ENCODE measurements at places on chromosomes 7 and 10.

DNA sequence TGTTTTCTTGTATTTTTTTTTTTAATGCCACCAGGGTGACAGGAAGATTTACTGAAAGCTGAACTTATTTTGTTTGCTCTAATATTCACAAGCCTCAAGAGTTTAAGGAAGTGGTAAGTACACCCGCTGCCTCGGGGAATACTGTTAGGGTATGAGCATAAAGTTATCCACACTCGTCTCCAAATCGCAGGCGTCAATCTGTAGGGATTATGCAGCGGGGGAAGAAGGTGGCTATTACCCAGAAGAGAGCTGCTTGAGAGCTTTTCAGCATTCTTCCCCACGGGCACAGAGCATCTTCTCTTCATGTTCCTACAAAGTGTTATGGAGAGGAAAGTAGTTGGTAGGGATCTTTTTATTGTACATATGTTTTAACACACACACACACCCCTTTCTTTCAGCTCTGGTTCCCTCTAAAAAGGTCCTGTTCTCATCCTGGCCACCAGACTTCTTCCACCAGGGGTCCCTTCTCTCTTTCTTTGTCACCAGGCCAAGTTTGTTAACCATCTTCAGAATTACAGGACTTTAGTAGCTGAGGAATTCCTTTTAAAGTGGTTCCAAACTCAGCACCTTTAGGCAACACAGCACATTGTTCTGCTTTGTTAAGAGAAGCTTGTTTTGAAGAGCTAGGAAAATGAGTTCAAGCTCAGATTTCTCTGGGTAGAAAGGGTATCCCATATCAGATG, 411.6 kb upstream of the GALNT17 start:
- DNase-seq = no peak

DNA sequence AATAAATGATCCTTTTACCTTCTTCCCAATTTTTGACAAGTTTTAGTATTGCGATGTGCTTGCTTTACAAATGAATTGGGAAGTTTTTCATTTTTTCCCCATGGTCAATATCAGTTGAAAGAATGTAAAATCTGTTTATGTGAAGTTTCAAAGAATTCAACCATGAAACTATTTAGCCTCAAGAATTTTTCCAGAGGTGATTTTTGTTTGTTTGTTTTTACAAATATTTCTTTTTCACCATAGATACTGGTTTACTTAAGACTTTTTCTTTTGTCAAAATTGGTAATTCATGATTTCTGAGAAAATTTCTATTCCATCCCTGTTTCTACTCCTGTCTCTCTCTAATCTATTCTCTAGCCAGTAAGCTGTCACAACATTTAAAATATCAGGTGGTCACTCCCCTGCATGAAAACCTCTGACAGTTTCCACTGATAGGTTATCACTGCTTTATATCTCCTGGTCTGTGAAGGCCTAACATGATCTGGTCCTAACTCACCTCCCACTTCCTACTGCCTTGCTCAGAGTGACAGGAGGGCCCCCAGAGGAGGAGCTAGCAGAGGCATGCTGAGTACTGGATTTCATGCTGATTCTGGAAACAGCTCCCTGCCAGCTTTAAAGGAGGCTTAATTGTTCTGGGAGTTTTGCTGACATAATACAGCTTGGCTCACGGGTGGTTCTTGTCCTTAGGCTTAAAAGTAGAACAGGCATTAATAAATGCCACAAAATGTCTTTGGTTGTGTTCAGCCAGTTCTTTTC, 7.6 kb upstream of the ARMS2 start:
- DNase-seq = no peak

GRCh38 chr10:73968098-73968521, 29.8 kb upstream of the VCL start:
- DNase-seq = no peak

- no peak for DNase-seq
Measured at GRCh38 chr10:122988501-122988900, 8.3 kb downstream of the PSTK start.

DNA sequence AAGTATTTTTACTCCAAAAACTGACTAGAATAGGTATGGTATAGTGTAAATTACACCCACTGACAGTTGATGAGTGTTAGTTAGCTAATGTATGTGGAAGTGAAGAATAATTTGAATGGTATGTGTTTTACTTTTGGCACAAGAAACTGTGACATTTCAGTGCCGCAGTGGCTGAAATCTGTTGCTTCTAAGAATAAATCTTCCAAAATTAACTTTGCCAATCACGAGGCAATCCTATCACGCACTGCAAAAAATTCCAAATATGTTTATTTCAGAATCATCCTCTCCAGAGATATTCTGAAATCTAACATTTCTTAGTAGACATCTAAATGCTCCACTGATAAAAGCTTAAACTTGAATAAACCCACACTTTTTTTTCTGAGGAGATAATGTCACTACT, 61.2 kb downstream of the PCLO start:
- no peak for DNase-seq

- no peak for DNase-seq
Measured at GRCh38 chr10:8159341-8160165, 105.1 kb downstream of the GATA3 start.

DNA sequence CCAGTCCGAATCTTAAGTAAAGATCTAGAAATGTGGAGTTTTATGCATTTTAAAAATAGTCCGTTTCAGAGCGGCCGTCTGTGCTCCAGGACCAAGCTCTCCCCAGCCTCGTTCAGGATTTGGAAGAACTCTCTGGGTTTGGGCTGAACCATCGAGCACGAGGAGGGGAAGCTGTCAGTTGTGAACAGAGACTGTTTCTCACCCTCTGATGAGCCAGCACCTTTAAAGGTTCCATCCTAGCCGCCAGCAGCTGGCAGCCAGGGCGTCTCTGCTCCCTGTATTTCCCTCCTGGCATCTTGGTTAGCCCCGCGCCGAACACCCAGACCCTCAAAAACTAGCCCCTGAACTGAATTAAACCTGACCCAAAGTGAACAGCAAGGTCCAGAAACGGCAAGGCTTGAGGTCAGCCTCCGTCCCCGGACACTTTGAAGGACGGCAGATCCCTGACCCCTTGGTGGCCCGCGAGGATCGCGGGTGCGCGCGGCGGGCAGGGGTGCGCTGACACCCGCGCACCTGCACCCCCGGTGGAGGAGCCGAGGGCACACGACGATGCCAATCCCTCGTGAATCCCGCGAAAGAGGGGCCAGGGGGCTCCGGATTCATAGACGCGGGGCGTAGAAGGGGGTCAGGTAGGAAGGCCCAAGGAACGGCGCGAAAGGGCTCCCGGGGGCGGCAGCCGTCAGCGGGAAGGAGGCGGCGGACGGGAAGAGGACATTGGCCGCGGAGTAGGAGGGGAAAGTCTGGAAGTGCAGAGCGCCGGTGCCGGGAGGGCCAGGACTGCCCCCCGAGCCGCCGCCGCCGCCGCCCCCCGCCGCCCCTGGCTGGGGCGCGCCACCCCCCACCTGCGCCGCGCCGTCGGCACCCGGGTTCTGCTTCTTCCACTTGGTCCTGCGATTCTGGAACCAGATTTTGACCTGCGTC, 2.7 kb downstream of the NKX1-2 start:
- DNase-seq = no peak

DNA sequence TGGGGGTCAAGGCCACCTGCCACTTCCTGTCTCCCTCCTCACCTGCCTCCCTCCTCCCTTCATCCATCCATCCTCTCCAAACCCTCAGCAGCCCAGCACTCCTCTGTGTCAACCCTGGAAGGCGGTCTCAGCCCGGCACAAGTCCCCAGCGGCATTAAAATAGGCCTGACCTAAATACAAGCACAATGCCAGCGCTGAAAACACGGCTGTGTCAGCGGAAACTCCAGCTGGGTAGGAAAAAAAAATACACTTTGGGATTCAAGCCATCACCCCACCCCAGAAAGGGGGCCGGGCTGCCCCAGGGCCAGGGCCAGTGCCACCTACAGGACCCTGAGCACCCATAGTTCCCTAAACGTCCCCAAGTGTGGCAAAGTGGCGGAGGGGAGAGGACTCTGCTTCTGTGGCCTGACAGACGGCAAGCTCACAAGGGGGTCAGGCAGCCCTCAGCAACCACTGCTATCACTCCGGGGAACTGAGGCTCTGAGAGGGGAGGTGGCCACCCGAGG, 22.7 kb upstream of the GTF2IRD1 start:
- DNase-seq = no peak

DNA sequence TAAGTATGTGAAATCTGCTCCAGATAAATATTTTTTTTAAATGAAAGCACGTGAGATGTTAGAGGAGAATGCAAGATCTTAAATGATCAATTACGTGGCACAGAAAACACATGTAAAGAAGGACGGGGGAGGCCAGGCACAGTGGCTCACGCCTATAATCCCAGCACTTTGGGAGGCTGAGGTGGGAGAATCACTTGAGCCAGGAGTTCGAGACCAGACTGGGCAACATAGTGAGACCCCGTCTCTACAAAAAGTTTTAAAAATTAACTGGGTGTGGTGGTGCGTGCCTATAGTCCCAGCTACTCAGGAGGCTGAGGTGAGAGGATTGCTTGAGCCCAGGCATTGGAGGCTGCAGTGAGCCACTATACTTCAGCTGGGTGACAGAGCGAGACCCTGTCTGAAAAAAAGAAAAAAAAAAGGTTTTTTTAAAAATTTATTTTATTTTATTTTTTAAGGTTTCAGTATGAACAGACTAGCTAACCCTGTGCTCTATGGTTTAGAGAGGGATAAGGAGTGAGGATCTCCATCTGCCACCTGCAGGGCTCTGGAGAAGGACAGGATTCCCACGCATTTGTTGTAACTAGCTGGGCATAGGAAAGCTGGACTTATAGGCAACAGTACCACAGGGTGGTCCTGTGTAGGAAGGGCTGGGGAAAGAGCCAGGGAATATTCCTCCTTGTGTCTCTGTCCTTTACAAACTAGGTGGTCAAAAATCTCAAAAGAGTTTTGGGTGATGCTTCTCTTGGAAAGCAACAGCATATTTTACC, 113.2 kb downstream of the SPAG6 start:
- no peak for DNase-seq

DNA sequence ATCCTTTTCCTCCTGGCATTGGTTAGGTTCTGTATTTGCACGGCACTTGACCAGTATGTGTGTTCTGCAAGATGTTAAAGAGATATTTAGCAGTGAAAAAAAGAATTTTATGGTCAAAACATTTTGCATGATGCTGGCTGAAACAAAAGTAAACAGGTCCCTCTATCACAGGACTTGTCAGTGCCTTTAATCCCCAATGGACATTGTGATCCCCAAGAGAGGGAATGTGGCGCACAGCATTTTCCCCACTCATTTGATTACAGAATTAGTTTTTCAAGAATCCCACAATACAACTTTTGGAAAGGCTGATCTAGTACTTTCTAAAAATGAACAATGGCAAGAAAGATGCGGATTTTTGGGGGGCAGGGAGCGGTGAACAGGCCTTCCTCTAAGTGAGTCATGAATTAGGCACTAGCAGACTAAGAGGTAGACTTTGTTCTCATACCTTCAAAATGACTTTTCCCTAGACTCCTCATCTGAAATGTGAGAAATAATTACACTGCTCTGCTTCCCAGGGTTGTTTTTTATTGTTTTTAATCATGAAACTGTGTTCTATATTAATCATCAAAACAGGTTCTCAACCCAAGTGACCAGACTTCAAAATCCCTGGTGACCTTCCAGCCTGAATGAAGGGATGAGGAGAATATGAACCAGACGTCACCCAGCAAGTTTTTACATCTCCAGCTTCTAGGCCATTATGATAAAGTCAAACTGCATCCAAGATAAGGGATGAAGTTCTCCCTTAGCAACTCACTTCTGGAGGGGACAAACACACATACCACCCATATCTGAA, 8.6 kb downstream of the FBXW4 start:
- no peak for DNase-seq

DNA sequence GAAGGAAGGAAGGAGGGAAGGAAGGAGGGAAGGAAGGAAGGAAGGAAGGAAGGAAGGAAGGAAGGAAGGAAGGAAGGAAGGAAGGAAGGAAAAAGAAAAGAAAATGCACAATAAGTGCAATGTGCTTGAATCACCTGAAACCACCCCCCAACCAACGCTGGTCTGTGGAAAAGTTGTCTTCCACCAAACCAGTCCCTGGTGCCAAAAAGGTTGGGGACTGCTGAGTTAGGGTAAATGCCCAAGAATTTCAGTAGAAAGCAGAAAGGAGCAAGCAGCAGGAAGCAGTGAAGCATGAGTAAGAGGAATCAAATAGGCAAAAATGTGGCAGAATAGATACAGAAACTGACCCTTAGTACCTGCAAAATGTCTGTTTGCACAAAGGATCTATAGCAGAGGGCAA, 137.2 kb downstream of the JCAD start:
- no peak for DNase-seq

- DNase-seq = no peak
Measured at GRCh38 chr7:8384901-8385300, 48.5 kb upstream of the NXPH1 start.

DNA sequence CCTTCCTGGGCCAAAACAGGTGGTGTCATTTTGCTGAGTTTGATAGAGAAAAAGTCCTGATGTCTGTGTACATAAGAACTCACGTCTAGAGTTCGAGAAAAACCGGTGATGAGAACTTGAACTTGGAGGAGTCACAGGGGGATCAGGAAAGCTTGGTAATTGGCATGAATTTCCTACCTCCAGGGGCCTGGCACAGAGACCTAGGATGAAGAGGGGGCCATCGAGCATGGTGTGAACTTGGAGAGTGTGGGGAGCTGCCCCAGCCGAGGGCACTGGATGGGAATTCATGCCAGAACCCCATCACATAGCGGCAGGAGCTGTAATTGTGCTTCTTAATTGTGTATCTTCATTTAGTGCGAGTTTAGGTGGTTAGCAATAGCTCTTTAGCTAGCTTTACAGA, 82.2 kb downstream of the CUX1 start:
- no peak for DNase-seq

DNA sequence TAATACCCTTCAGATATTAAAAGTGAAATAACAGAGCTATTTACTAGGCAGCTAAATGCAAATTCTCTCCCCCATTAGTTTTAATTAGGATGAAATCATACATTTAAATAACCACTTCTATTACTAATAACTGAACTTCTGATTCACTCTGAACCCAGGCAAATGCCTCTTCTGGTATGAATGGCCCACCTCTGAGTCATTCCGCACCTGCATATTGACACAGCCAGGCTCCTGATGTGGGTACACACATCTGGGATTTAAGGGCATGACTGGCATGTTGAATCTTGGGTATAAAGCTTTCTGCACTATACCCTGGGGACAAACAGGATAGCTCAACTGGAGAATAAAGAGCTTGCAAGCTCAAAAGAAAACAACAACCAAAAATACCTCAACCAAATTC, 140.9 kb downstream of the AUTS2 start:
- no peak for DNase-seq

GRCh38 chr10:87079106-87079836, 15.4 kb downstream of the GLUD1 start:
- no peak for DNase-seq

- DNase-seq = no peak
Measured at GRCh38 chr7:90836937-90837336, 240.8 kb downstream of the CDK14 start.

DNA sequence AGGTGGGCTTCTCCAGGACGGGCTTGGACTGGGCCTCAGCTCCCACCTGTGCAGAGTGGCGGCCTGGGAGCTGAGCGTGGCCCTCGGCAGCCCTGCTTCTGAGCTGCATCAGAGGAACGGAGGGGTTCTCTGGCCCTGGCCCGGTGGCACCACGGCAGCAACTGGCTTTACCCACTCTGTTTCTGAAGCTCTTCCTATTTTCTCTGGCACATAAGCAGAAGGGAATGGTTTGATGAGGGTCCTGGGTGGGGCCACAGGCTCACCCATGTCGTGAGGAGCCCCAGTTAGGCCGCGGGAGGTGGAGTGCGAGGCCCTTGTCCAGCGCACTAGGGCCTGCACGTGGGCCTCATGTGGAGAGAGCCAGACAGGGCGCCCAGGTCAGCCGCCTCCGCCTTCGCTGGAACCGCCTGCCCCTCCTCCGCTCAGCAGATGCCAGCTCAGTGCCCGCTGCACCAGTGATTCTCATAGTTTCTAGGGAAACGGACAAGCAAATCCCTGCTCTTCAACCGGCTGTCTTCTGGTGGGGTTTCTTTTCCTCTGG, 284.0 kb downstream of the CELF2 start:
- DNase-seq = no peak
